GM18507 (cell line): ENCODE measurements at places on chromosomes 6 and 20.
A peak's percentile ranks its signal among the peaks of the same experiment; 100 is the strongest.

DNA sequence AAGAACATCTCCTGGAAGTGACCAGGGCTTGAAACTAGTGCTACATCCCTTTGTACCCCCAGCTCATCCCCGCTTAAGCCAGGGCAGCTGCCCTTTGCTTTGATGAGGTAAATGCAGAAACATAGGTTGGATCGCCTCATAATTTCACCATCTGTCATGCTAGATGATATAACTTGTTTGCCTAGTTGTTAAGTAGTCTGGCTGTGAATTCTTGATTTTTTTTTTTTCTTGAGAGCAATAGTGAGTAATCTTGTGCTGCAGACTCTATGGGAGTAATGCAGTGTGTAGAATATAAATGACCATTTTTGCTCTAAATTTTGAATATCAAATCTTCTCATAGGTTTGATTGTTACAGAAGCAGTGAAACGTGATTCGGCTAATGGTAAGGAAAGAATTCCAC is 4.1 kb downstream of the TRDN start:
- DNase-seq: no peak

- DNase-seq: peak; percentile 23
Measured at GRCh38 chr6:15526212-15526701, 136.6 kb downstream of the DTNBP1 start.

DNA sequence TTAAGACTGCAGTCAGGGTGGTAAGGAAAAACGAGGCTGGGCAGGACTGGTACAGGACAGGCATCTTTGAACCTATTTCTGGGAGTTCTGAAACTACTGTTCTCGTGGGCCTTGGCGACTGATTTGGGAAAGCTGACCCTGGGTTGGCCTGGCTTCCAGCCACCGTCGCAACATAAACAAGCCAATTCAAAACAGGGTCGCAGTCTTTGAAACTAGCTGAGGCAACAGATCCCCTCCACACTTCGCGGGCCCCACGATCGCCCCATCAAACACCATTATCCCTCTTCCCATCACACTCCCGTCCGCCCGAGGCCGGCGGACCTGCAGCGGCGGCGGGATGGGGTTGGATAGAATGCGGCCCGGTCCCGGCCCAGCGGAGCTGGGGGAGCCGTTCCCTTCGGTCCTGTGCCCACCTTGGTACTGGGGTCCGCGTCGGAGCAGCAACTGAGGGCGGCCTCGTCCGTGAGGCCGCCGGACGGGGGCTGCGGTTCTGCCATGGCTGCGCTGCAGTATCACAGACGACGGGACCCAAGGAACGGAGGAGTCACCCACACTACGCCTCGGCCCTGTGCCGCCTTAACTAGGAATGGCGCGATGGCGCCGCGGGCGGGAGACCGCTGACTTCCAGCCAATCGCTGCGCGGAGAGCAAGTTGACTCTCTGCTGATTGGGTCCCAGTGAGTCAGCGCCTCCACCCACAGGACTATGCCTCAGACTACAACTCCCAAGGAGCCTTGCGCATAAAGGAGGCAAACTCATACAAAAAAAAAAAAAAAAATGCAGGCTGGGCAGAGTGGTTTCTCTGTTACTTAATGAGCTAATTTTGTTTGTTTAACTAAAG is at the start of gene GLO1:
Gene GLO1 (minus strand): TSS at position 588 of the 840 bp plus-strand sequence. CDS start 91 bp downstream, at position 497.
- DNase-seq: peak; percentile 98

DNA sequence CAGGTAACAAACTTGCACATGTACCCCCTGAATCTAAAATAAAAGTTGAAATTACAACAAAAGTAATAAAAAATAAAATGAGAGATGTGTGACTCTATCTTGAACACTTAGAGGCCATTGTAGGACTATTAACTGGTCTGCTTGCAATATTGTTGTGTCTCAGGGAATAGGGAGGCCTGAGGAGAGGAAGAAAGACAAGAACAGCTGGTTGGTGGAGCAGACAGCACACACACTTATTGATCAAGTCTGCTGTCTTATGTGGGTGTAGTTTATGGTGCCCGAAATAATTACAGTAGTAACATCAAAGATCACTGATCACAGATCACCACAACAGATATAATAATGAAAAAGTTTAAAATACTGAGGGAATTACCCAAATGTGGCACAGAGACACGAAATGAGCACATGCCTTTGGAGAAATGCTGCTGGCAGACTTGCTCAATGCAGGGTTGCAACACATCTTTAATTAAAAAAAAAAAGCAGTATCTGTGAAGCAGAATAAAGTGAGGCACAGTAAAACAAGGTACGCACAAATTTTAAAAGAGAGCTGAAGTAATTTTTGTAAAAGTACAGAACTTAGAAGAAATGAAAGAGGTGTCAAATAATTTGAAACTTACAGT is 110.1 kb upstream of the HDAC2 start:
- DNase-seq: no peak

GRCh38 chr6:36643977-36644376 is 34.5 kb upstream of the CDKN1A start:
- DNase-seq: no peak

DNA sequence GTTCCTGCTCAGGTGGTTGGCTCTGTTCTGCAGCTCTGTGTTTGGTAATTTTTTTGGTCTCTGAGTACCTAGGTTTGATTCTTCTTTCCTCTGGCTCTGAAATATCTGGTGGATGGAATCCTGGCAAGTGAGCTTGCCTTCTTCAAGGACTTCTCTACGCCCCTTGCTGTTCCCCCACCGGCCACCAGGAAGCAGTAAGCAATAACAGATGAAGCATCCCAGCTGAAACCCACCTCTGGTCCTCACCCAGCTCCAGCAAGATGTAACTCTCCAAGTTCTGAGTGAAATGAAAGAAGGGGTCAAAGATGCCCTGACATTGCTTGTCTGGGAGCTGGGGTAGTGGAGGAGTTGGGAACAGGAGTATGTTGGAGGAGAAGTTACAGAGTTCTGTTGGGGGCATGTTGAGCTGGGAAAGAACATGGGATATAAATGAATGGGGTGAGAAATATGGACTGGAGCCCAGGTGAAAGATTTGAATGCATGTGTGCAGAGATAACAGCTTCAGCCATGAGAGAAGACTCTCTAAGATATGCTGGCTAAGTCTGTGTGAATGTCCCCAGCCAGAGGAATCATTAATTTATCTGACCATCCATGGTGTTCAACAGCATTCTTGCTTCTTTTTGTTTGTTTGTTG is 51.3 kb upstream of the GLP1R start:
- no peak for DNase-seq

GRCh38 chr6:133571681-133572080 is 317.2 kb upstream of the TCF21 start:
- no peak for DNase-seq

DNA sequence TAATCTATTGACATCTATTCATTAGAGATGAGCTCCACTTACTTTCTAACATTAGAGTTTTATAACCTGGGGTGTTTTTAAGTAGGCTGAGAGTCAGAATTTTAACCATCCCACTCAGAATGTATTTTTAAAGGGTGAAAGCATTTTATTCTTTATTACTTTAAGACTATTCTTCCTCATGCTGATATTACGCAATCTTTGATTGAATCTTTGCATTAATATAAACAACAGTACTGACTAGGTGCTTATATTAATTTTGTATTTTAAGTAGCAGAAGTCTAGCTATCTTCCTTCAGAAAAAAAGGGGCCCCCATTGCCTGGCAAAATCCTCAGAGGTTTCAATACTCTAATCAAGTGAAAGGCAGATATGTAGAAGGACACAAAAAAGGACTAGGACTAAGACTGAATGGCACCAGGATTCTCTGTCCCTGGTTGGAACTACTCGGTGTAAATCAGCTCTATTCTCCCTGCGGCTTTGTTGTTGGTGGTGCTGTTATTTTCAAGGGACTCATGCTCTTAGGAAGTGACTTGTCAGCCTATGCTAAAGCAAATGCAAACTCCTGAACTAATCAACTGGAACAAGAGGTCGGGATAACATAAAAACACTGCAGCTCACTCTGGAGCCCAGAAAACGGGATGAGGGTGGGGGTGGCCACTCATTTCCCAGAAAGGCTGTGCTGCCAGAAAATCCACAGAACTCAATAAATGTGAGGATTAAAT is 1324.4 kb downstream of the GRIK2 start:
- DNase-seq: no peak

- DNase-seq: no peak
Measured at GRCh38 chr6:157552081-157552747, 171.2 kb downstream of the ZDHHC14 start.

- DNase-seq: no peak
Measured at GRCh38 chr20:43955062-43955749, 40.6 kb downstream of the TOX2 start.

GRCh38 chr20:4059606-4060005 is 44.2 kb upstream of the RNF24 start:
- no peak for DNase-seq

DNA sequence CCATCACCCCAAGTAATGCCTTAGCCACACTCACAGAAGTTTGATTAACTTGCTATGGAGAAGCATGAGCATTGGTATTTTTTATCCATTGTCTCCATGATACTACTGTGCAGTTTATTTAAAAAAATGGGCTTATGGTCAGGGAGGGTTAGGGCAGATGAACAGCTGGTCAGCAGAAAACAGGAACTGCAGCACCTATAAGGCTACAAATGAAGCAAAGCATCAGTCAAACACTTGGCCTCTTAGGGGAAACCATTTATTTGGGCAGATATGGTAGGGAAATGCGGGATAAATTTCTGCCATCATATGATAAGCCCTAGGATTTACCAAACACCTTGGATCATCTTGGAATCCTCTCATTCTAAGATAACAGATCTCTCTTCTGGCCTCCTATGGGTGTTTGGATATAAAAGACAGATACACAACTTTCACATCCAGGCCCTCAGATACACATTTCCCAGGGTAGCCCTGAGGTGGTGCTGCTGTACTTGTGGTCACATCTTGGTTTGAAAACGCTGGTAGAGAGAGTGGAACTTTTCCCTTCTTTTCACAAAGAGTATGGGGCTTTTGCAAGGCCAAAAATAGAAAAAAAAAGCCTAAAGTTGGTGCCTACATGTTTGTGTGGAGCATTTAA is 42.8 kb upstream of the AHI1 start:
- no peak for DNase-seq

DNA sequence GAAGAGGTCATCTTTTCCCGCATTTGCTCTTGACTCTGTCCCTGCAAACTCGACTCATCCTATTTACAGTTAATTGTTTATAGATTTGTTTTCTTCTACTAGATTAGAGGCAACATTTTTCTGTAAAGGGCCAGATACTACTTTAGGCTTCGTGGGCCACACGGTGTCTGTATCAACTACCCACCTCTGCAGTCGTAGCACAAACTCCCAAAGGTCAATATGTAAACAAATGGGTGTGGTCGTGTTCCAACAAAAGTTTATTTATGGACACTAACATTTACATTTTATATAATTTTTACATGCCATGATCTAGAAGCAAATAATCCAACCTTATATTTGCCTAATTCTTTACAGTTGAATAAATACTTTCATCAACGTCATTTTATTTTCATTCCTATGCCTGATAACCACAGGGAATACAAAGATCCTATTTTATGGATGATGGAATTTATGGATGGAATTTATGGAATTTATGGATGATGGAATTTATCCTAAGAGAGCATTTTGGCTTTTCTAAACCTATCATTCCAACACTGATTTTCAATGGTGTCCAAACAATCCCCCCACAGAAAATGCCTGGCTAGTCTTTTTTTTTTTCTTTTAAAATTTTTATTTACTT is 232.8 kb downstream of the MYLK4 start:
- DNase-seq: no peak

GRCh38 chr6:151481786-151482185 is 12.0 kb upstream of the CCDC170 start:
- DNase-seq: no peak

GRCh38 chr6:66568271-66568670 is 861.2 kb upstream of the EYS start:
- no peak for DNase-seq

DNA sequence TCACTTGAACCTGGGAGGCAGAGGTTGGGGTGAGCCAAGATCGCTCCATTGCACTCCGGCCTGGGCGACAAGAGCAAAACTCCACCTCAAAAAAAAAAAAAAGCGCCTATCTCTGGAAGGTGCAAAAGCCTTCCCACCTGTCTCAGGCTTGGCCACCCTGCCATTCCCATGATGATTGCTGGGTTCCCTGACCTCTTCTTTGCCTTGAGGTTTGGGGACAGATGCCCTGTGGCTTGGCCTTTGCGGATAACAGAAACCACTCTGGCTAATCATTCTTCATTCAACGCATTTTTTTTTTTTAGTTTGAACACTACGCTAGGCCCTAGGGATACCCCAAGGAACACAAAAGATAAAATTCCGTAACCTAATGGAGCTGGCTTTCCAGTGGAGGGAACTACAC is 6.8 kb upstream of the HMGA1 start:
- DNase-seq: no peak

- peak; percentile 61 for DNase-seq
Measured at GRCh38 chr20:2742934-2743559, 50.5 kb downstream of the EBF4 start.

DNA sequence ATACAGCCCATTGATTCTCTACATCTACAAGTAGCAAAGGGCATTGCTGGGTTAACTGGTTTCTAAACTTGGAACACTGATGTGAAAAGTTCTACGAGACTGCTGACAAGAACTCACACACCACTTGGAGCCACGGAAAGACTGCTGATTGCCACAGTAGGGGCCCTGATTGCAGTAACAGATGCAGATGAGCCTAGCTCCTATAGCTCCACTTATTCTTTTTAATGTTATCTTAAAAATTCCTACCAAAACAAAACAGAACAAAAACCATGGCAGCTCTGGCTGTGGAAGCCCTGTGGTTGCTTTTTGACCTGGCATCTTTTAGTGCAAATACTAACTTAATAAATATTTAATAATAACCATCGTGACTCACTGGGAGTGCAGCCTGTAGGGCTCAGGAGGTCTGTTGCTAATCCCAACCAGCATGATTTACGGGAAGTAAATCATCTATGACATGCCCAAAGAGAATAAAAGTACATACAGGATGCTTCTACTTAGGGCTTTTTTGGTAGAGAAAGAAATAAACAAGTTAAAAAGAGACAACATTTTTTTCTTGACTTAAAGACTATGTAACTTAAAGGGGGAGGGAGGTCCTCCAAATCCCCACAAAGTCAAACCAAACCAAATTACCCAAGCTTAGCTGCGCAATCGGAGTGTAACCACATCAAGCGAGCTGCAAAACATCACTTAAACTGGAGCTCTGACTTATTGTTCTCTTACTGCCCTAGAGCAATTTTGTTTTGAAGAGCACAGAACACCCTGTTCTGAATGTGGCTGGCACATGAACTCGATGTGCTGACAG is 87.2 kb downstream of the FKBP5 start:
- DNase-seq: no peak

DNA sequence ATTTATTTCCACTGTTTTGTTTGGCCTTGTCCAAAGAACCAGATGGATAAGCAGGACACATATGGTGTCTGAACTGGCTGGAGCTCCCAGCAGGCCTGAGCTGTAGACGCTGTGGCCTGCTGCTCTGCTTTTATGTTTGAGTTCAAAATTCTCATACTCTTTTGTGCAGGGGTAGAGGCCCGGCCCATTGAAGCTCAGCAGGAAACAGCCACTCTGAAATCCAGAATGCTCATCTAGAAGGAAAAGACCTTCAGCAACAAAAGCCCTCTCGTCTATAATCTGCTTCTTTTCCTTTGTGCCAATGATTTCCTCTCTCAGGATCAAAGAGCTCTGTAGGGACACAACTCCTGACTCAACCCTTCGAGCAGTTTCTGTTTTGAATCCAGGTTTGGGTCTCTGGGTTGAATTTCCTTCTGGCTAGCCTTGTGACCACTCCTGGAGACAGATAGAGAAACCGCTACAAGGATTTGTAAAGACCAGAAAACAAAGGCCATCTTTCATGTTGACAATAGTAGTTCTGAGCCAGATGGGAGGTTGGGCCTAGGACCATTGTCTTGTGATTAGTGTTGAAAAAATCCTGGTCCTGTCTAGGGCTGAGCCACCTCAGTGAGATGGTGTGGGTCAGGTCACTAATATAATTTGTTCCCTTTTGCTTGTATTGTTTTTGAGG is 446.7 kb downstream of the BCKDHB start:
- no peak for DNase-seq
